AG09319 (cell line): ENCODE measurements at places on chromosomes 7 and 10.
A peak's percentile ranks its signal among the peaks of the same experiment; 100 is the strongest.

DNA sequence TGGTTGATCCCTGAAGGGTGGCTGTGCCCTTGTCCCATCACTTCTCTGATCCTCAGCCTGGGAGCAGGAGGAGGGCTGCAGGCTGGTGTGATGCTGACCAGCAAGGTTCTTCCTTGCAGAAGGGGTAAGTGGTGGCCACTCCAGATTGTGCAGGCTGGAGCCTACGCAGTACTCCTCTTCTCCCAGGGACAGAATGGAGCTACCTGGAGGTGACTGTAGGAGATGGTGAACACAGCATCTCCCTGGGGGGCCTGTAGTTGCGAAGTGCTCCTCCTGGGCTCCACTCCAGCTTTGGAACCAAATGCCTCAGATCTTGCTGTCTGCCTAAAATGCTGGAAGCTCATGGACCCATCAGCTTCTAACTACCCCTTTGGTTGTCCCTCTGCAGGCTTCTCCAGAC, 323.6 kb upstream of the PODXL start:
- no peak for DNase-seq

DNA sequence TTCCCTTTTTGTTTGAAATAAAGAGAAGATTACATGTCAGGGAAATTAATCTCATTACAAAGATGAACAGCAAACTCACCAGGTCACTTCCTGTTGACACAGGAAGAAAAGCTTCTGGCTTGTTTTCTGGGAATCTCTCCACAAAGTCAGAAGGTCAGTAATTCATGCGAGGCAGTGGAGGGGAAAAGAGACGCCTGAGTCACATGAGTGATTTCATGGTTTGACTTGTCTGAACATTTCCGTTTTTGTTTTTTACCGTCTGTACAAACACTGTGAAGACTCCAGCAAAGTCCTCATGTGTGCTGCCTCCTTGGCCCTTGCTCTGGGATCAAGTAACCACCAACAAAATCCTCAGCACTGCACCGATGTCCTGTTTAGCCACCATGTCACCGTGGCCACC, 2.5 kb upstream of the HABP2 start:
- no peak for DNase-seq

DNA sequence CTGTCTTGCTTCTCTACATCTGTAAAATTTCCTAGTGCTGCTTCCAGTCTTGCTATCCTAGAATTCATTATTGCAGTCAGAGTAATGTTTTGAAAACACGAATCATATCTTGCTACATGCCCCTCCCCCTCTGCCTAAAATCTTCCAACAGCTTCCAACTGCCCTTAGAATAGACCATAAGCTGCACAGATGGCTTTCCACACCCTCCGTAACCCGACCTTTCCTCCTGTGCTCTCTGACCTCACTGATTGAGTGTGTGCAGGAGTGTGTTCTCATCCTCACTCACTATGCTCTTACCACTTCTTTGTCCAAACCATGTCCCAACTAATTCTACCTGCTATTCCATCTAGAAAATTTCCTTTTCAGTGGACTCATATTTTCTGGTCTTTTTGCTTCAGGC, 121.2 kb upstream of the ANKRD1 start:
- DNase-seq: no peak

DNA sequence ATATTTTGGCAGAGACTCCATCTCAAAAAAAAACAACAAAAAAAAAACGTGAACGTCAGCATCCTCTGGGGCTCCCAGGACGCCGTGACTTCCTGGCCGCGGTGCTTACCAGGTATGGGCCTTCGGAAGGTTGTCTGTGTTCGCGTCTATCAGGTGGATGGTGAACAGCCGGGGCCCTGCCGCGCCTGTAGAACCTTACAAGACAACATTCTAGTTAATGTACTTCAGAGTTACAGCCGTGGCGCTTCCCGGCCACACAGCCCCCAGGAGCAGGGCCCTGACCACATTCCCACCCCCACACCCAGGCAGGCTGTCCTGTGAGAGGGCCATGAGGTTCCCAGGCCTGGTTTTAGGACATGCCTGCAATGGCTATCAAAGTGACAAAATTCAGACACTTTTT, 111.0 kb downstream of the SMURF1 start:
- no peak for DNase-seq

GRCh38 chr7:50647286-50647980, 82.2 kb upstream of the DDC start:
- DNase-seq: no peak

GRCh38 chr10:106863549-106863948, 301.0 kb downstream of the SORCS1 start:
- no peak for DNase-seq

- no peak for DNase-seq
Observed at GRCh38 chr7:102236592-102237287, 49.9 kb upstream of the SH2B2 start.

GRCh38 chr10:104910712-104911111, 269.6 kb downstream of the SORCS3 start:
- no peak for DNase-seq

- DNase-seq: no peak
Observed at GRCh38 chr7:108669958-108670357, 100.3 kb downstream of the DNAJB9 start.

GRCh38 chr7:78220754-78221153, 422.2 kb downstream of the PHTF2 start:
- DNase-seq: no peak

- DNase-seq: no peak
Observed at GRCh38 chr10:79438021-79438698, 7.3 kb downstream of the ZCCHC24 start.

- no peak for DNase-seq
Observed at GRCh38 chr10:128744811-128745305, 618.6 kb upstream of the MKI67 start.

GRCh38 chr10:112278871-112279270, 4.3 kb upstream of the TECTB start:
- DNase-seq: no peak

DNA sequence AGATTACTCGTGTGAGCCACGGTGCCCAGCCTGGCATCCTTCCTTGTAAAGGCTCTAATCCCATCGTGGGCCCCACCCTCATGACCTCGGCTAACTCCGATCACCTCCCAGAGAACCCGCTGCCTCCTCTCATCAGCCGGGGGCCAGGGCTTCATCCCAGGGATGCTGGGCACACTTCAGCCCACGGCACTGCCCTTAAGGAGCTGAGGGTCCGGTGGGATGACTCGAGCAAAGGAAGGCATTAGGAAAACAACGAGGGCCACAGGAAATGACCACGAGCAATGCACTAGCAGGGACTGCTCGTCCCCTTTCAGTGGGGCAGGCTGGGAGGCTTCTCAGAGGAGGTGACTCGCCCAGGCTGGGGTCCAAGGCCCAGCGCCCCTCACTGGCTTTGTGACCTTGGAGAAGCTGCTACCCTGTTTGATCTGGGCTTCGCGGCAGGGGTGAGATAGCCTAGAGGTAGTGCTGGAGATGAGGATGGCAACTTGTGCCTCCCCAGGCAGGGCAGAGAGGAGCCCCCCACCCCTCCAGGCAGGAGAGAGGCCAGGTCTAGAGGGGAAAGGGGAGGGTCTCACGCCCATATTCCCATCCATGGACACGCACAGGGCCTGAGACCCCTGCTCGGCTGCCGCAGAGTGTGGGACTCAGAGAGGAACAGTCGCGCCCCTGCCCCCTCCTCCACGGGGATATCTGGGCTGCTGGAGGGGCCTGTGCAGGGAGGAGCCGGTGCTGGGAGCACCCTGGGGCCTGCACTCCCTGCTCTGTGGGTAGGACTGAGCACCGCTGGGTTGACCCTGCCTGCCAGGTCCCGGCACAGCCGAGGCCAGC, 26.8 kb downstream of the ELFN1 start:
- DNase-seq: no peak

- DNase-seq: peak; percentile 11
Observed at GRCh38 chr7:82699773-82700186, 256.2 kb upstream of the CACNA2D1 start.

- no peak for DNase-seq
Observed at GRCh38 chr7:130961128-130961601, 227.2 kb upstream of the KLF14 start.

DNA sequence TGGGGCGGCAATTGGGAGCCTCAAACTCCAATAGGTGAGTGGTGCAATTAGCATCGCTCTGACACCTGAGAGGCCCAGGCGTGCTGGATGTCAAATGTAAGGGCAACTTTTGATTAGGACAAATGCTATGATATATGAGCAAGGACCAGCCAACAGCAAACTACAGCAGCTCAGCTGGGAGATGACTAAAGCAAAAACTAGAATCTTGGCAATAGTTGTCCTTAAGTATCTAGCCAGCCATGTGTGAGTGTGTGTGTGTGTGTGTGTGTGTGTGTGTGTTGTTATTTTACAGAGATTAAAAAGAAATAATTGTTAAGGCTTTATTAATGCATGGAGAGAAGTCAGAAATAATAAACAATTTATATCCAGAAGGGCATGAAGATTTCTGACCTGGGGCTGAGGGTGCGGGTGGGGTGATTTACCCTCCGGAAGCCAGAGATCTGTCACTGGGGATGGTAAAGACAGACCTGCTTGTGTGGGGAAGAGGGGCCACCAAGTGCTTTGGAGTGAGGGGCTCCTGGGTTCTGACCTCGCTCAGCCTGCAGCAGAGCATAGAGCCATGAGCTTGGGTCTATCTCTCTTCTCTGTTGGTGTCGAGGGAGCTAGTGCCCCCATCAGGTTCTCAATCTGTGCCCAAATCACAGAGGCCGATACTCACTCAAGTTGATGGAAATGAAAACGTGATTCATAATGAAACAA, 77.3 kb downstream of the EMX2 start:
- DNase-seq: no peak

GRCh38 chr7:137943132-137943551, 58.7 kb downstream of the CREB3L2 start:
- DNase-seq: no peak

DNA sequence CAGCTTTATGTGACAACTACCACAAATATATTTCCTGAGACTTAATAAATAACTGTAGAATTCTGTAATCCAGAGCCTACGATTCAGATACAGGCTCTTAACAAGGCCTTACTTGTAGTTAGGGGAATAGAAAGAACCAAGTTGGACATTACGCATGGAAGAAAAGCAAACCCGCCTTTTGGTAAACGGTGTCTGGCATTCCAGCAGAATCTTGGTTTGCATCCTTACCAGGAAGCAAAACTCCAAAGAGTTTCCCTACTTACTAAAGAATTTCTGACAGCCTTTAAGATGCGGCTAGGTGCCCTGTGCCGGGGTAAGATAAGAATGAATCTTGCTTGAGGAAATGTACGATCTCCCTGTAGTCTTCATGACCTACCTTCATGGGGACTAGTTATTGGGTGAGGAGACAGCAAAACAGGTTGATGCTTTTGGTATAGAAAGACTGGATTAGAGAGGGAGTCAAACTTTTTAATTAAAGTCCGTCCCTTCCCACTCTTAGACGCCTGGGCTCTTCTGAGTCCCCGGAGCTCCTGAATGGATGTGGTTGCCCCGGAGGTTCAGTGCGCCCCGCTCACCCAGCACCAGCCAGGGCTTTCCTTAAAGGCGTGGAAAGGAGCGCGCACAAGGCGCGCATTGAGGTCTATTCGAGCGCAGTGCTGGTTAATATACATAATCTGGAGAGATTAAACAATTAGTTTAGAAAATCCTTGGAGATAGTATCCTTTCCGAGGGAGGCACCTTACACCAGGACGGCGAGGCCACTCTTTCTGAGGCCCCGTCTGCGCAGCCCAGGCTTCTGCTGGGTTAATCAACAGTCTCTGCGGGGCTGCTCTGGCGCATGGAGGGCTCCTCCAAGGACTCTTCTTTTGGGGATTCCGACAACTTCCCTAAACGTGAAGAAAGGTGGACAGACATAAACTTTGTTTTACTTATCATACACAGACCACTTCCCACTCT, 11.5 kb downstream of the PTF1A start:
- DNase-seq: no peak

DNA sequence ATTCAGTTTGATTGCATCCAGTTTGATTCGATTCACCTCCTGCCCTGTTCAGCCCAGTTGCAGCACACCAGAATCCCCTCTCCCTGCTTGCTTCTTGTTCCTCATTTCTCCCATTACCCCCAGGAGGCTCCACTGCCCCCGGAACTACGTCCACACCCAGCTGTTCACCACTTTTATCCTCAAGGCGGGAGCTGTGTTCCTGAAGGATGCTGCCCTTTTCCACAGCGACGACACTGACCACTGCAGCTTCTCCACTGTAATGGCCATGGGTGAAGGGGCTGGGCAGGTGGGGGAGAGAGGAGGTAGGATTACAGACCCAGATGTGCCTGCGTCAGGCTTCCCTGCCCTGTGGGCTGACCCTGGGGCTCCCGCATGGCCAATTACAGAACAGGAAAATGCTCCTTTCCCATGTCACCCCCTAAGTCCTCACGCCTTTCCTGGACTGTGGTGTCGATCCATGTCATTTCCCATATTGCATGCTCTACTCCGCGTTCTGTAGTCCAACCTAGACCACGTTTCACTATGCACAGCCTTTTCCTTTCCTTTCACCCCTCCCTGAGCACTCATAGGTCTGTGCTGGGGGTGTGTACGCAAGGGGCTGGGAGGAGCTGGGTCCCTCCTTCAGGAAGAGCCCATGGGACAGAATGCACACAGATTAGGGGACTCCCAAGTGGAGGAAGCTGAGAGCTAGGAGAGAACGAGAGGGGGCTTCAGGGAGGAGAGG, 8.2 kb downstream of the GHRHR start:
- no peak for DNase-seq

GRCh38 chr10:78511324-78512204, 477.9 kb downstream of the RPS24 start:
- DNase-seq: no peak

DNA sequence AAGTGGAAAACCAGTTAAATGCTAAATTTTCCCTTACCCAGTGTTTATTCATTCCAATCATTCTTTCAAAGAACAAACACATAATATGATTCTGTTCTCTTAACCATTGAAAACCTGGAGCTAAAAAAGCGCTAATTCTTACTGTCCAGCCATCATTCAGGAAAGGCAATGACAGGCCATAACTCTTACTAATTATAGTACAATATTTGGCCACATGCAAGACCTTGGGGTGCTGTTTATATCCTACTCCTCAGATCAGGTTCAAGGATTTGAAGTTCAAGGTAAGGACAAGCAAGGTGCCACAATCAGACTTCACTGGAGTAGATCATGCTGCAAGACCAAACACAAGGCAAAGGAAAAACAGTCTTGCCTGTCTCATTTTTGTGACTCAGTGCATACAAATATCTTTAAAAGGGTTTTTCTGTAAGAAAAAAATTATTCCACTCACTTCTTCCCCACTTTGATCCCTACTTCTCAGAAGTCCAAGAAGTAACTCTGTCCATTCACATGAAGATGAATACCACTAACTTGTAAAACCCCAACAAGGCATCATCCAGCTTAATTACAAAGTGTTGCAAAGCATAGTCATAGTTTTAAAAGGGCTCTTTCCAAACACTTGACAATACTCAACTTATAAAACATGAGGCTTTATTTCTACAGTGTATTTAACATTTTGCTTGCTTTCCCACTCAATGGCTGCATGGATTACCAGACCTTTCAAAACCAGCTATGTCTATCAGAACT, 153.0 kb downstream of the DOCK4 start:
- no peak for DNase-seq

GRCh38 chr7:42939457-42940240, 7.5 kb downstream of the MRPL32 start:
- DNase-seq: no peak

- no peak for DNase-seq
Observed at GRCh38 chr7:114502454-114503254, 88.0 kb downstream of the FOXP2 start.
